ENCODE measurements at places on chromosomes 3 and 15.

GRCh38 chr3:170096342-170096741 lies 58.5 kb downstream of the GPR160 start:
- no peak for DNase-seq

DNA sequence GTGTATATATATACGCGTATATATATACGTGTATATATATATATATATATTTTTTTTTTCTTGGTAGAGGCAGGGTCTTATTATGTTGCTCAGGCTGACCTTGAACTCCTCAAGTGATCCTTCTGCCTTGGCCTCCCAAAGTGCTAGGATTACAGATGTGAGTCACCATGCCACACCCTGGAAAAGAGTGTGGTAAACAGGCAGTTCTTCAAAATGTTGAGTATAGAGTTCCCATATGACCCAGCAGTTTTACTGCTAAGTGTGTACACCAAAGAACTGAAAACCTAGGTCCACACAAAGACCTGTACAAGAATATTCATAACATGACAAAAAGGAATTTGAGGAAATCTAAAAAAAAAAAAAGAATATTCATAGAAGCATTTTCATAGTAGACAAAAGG lies 71.8 kb upstream of the GCNT3 start:
- DNase-seq: no peak

GRCh38 chr3:102339671-102340070 lies 95.1 kb upstream of the ZPLD1 start:
- DNase-seq: no peak

- DNase-seq: peak; percentile 10
These were observed 3.4 kb downstream of the KLF15 start for GRCh38 chr3:126353694-126354321.

GRCh38 chr3:45774581-45775521 lies 21.5 kb downstream of the SLC6A20 start:
- no peak for DNase-seq

- DNase-seq: no peak
These were observed 188.4 kb downstream of the ABHD5 start for GRCh38 chr3:43879166-43879565.

DNA sequence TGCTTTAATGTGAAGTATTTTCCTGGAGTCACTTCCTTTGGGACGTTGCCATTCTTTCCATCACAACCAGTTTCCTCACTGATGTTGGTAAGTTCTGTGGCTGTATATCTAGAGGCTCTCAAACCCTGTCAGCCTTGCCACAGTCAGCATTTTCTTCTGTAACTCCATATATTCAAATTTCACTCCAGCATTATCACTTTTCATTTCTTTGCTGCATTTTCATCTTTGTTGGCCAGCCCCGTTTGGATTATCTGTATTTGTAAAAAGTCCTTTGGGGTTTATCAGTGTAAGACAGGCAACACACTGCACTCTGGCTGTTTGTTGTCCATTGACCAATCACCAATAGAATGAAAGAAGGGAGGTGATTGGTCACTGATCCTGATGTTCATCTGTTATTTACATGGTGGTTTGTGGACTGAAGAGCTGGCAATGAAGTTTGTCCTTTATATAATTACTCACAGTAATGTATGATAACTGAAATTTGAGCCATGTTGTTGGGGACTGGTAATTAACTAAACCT lies 20.3 kb downstream of the GMPS start:
- no peak for DNase-seq

- DNase-seq: no peak
These were observed 3.4 kb downstream of the SNX33 start for GRCh38 chr15:75650908-75651809.

GRCh38 chr3:197306374-197307086 lies 8.1 kb upstream of the DLG1 start:
- DNase-seq: no peak

DNA sequence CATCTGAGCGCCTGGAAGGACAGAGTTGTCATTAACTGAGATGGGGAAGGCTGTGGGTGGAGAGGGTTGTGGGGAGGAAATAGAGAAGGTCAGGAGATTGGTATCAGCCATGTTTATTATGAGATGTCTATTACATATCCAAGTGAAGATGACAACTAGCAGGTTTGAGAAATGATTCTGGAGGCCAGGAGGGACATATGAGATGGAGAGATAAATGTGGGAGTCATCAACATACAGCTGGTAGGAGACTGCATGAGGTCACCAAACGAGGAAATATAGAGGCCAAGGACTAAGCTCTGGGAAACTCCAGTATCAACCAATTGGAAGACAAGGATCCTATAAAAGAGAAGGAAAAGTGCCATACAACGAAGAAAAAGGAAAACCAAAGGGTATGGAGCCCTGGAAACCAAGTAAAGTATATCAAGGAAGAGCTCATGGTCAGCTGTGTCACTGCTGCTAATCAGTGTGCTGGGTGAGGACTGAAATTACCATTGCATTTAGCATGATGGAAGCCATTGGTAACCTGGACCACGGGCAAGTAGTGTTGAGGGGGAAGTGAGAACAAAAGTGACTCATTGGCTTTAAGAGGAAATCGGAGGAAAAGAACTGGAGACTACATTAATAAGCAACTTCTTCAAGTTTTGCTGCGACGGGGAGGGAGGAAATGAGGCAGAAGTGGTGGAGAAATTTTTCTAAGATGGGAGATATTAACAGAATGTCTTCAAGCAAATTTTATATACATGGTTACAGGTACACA lies 14.0 kb upstream of the UACA start:
- no peak for DNase-seq

All from head of caudate nucleus (tissue), 42 donors.